ENCODE measurements at places on chromosomes 7 and 10.

- no peak for DNase-seq
Measured at GRCh38 chr7:129285111-129285510, 60.3 kb downstream of the AHCYL2 start.

- DNase-seq, result peak; percentile 26
Measured at GRCh38 chr10:63977329-63977923, 456.2 kb downstream of the REEP3 start.

DNA sequence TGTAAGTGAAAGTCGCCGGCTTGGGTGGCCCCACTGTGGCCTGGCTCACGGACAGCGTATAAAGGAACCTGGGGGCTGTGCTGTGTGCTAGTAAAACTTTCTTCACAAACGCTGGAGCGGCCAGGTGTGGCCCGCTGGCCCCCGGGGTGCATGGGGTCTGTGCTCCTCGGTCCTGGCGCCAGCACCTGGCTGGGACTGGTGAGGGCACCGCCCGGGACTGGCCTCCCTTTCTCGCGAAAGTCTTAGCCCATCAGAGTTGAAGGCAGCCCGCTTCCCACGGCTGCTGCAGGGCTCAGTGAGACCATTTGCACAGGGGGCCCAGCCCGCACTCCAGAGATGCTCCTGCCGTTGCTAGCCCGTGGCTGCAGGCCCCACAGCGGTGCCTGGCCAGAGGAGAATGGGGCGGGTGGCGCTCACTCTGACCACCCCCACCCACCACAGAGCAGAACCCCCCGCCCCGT is 5.8 kb downstream of the PWWP2B start:
- DNase-seq, result no peak

GRCh38 chr7:73628504-73628903 is 4.2 kb upstream of the MLXIPL start:
- DNase-seq, result no peak

DNA sequence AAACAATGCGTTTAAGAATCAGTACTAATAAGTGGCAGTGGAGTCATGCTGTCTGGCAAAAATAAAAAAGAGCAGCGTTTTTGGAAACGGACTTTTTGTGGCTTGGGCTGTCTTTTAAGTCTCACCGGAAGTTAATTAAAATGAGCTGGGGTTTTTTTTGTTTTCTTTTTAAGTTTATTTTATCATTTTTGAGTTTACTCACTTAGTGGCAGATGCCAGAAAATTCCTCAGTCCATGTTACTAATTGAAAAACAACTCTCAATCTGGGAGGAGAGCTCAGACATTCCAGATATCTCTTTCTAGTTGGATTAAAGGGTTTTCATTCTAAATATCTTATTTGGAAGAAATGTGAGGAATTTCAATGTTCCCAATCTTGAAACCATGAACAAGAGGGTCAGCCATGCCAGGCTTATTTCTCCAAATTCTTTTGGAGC is 133.8 kb upstream of the AGR3 start:
- no peak for DNase-seq

GRCh38 chr10:13390604-13391522 is 42.8 kb upstream of the SEPHS1 start:
- no peak for DNase-seq

DNA sequence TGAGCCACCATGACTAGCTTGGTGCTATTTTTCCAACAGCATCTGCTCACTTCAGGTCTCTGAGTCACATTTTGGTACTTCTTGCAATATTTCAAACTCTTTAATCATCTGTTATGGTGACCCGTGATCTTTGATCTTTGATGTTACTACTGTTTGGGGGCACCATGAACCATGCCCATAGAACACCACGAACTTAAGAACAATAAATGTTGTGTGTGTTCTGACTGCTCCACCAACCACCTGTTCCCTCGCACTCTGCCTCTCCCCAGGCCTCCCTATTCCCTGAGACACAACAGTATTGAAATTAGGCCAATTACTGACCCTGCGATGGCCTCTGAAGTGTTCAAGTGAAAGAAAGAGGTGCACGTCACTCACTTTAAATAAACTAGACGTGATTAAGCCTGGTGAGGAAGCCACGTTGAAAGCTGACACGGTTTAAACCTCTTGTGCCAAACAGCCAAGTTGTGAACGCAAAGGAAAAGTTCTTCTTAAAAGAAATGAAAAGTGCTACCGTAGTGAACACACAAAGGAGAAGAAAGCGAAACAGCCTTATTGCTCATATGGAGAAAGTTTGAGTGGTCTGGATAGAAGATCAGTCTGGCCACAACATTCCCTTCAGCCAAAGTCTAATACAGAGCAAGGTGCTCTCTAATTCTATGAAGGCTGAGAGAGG is 27.2 kb upstream of the ATP6V0A4 start:
- DNase-seq, result no peak

GRCh38 chr7:42550706-42551470 is 313.9 kb upstream of the GLI3 start:
- no peak for DNase-seq

DNA sequence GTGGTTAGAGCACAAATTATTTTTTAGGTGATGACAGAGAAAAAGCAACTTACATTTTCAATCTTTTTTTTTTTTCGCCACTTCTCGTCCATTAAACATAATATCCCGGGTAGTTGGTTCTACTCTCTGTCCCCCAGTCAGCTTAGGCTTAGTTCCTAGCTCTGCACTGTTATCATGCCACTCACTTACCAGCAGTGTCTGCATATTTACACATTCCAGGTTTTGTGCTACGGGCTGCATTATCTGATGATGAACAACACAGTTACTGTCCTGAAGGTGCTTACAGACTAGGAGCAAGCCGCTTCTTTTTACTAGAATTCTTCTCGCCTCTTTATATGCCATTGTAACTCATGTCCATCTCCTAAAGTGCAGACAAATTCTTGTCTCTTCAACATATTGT is 121.8 kb upstream of the NPVF start:
- no peak for DNase-seq

- no peak for DNase-seq
Measured at GRCh38 chr7:151005566-151005965, 14.7 kb downstream of the NOS3 start.

- DNase-seq, result no peak
Measured at GRCh38 chr7:152937282-152937681, 177.7 kb downstream of the ACTR3B start.

DNA sequence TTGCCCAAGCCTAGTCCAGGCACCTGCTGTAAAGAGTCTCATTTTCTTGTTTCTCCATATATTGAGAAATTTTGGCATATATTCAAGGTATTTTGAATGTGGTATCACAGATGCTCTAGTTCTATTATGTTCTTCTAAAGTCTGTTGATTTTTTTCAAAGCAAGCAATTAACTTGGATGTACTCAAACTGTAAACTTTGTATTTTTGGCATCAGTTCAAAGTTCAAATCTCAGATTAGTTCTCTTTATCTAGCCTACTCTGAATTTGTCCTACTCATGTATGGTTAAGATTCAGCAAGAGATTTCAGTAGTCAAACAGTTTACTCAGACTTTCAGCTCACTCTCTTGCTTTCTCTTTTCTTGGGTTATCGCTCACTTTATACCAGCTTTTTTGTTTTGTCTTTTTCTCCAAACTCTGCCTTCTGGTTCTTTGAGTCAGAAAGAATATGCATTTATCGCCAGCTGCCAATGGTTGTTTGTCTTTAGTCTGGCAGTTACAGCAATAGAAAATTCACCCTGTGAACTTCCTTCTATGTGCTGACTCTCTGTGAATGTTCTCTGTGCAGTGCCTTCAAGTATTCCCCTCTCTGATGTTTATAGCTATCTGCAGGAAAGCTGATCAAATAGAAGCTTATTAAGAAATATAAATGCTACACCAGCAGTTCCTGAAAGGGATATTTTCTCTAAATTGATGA is 56.0 kb downstream of the ANKRD7 start:
- DNase-seq, result no peak

DNA sequence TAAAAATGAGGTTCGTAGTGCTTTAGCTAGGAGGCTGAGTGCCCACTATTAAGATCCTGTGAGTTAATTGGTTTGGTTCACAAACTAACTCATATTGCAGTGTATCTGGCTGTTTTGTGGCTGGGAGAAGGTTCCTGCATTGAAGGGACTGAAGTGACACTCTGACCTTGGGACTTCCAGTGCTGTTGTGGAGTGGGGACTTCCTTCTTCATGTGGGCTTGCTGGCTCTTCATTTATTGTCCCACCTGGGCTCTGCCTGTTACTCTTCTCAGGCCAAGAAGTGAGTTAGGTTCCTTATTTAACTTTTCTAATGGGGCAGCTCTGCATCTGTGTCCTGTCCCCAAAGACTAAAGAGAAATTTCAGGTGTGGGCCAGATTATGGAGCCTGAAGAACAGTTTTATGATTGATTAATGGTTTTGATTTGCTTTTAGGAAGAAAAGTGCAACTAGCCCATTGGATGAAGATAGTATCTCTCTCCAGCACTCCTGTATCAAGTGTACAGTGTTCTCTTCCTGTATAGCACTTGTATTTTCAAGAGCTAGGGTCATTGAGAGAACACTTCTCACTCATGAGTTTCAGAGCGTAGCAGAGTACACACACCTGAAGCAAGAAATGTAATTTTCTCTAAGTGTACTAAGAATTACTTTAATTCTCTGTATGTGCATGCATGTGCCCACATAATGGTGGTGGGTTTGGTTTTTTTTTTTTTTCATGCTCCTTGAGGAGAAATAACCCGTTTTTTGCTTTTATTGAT is 54.8 kb downstream of the AUTS2 start:
- DNase-seq, result no peak

DNA sequence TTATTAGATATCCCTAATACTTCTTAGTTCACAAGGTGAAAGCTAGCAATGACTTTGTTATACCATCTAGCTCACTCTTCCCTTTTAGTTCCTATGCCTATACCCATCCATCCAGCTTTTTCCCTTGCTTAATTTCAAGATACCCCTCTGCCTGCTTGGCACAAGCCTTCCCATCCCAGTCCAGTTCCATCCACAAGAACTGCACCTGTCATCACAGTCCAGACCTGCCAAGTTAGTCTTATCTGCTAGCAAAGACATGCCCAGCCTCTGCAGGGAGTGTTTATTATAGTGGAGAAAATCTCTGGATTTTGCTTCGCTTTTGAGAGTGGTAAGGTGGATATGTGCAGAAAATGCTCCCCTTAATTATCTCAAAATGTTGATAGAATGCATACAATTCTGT is 158.2 kb downstream of the ST7 start:
- DNase-seq, result no peak

- no peak for DNase-seq
Measured at GRCh38 chr7:105210721-105211205, 178.0 kb downstream of the SRPK2 start.

- DNase-seq, result no peak
Measured at GRCh38 chr10:104613406-104613805, 27.7 kb upstream of the SORCS3 start.

DNA sequence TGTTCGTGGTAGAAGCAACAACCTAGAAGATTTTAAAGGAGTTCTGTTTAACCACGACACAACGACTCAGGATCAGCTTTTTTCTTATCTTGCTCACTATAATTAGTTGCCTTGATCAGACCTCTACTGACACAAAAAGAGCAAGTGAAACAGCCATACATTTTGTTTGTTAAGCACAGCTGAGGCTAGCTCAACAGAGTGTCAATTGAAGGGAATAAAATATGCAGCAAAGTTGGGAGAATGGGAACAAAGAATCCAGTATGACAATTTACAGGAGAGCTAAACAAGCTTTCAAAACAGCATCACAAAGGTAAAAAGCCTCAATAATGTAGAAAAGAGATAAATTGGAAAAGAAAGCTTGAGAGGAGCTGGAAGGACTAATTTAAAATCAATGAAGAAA is 40.5 kb upstream of the HERPUD2 start:
- DNase-seq, result no peak
